Foreskin fibroblast (primary cell): ENCODE measurements at places on chromosomes 11 and 22.
A peak's percentile ranks its signal among the peaks of the same experiment; 100 is the strongest.

GRCh38 chr11:65445604-65446445 lies 23.2 kb downstream of the NEAT1 start:
- DNase-seq: peak; percentile 55

GRCh38 chr11:17864478-17864941 lies 129.9 kb downstream of the KCNC1 start:
- DNase-seq: no peak

- no peak for DNase-seq
Measured at GRCh38 chr11:47668665-47669064, 26.3 kb upstream of the MTCH2 start.

DNA sequence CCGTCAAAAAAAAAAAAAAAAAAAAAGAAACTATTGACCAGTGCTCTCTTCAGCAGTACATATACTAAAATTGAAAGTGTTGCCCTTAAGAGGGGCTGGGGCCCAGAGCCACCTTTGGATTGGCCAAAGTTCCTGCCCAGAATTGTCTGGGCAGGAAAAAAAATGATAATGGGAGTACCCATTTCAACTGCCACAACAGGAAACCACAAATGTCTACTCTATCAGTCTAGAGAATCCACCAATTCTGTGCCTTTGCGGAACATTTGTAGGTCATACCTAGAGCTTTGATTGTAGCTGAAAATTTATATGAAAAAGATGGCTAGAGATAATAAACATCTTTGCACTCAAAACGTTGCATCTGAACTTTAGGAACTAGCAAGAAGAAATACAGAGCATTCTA lies 69.4 kb downstream of the FAM76B start:
- no peak for DNase-seq

- no peak for DNase-seq
Measured at GRCh38 chr11:95835351-95835750, 45.1 kb downstream of the CEP57 start.

DNA sequence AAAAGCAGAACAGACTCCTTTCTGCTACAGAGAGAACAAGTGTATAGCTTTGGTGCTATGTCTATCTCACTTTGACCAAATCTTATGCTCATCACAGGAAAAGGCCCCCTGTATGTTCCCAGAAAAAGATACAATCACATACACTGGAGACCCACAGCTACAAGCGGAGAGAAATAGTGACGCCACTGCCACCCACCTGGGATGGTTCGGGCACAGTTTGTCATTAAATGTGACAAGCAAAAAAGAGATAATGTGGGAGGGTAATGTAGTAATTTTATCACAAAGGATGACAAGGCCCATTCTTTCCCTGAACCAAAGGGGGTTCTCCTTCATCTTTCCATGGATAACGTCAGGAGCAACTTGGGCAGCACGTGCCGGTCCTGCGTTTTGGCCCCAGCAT lies 32.0 kb downstream of the THOC5 start:
- no peak for DNase-seq

GRCh38 chr22:44357966-44358465 lies 45.3 kb upstream of the SHISAL1 start:
- DNase-seq: no peak

GRCh38 chr11:33110083-33110482 lies 51.2 kb downstream of the CSTF3 start:
- DNase-seq: no peak

DNA sequence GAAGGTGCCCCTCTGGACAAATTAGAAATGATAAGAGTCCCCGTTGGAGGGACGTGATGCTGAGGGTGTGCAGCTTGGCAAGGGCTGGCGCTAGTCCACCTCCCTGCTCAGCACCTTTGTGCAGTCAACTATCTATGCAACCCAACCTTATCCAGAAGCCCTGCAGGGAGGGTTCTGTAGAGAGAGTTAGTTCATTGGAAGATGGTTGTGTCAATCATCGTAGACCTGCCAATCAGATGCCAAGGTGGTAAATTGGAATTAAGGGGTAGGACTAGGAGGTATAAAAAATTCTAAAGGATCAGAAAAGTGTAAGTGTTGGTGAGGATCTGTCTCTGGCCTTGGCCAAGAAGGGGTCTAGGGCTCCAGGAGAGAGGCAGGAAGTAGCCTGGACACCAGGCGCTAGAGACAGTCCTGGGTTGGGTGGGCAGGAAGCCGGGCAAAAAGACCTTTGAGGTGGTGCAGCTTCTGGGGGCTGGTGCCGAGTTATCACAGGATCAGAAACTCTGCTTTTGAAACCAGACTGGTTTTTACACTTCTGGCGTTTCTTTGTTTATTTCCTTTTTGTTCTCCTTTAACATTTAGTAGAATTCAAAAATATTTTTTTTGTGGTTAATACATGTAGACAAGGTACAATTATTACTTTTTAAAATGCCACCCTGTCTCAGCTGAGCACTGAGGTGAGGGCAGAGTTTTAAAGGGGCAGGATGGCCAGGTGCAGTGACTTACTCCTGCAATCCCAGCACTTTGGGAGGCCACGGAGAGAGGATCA lies 1.6 kb downstream of the C1QTNF6 start:
- peak; percentile 70 for DNase-seq

- no peak for DNase-seq
Measured at GRCh38 chr22:46933040-46933930, 170.8 kb downstream of the TBC1D22A start.

- DNase-seq: peak; percentile 84
Measured at GRCh38 chr11:65386307-65387140, at the start of gene FRMD8. FRMD8 (plus strand) TSS chr11:65386637; CDS start chr11:65387037, 400 bp downstream.

DNA sequence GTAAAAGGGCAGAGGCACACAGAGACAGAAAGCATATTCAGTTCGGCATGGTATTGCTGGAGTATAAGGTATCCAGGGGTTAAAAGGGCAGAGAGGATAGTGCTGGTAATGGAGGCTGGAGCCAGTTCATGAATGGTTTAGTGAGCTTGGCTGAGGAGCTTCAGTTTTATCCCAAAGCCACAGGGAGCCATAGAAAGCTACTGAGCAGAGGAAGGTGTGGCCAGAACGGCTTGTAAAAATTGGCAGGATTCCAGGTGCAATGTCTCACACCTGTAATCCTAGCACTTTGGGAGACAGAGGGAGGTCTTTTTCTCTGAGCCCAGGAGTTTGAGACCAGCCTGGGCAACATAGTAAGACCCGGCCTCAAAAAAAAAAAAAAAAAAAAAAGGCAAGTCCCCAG lies 186.1 kb downstream of the MYO18B start:
- DNase-seq: no peak

DNA sequence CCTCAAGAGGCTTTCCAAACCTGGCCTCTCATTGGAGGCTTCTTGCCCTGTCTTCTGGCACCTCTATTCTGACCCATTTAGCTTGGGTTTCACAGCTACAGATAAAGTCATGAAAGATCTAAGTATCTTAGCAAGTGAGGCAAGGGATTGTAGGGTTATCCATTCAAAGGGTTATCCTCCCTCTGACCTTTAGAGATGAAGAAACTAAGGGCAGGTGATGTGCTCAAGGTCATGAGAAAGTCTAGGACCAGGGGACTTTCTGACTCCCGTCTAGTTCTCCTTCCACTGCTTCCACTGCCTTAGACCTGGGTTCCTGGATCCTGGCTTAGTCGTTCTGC lies 7.2 kb downstream of the PHOX2A start:
- DNase-seq: no peak

DNA sequence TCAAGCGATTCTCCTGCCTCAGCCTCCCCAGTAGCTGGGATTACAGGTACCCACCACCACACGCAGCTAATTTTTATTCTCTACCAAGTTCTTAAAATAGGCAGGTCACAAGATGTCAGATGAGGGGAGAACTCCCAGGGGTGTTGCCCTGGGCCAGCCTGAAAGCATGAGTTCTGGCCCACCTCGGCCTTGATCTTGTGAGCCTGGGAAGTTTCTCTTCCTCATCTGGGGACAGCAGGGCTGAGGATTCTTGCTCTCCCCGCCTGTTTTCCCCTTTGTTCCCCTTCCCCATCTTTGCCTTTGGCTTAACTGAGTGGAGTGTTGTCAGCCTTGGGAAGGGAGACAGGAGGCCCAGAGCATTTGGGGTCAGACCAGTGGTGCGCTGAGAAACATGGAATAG lies 3.5 kb downstream of the PDXP start:
- no peak for DNase-seq

DNA sequence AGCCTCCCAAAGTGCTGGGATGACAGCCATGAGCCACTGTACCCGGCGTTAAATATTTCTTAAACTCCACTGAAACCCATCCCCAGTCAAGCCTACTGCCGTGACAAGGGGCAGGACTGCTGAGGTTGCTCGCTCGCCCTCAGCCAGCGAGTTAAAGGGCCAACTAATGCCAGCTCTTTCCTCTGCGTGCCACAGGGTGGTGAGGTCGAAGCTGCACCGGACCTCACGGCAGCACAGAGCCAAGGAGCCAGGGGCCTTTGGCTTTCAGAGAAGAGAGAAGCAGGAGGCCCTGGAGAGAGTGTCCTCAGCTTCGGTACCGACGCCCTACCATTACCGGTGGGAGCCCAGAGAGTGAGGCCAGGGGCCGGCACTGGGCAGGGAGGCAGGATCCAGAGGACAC lies 12.8 kb downstream of the ARFGAP2 start:
- no peak for DNase-seq

GRCh38 chr11:36388071-36388470 lies 92.0 kb downstream of the PRR5L start:
- no peak for DNase-seq

DNA sequence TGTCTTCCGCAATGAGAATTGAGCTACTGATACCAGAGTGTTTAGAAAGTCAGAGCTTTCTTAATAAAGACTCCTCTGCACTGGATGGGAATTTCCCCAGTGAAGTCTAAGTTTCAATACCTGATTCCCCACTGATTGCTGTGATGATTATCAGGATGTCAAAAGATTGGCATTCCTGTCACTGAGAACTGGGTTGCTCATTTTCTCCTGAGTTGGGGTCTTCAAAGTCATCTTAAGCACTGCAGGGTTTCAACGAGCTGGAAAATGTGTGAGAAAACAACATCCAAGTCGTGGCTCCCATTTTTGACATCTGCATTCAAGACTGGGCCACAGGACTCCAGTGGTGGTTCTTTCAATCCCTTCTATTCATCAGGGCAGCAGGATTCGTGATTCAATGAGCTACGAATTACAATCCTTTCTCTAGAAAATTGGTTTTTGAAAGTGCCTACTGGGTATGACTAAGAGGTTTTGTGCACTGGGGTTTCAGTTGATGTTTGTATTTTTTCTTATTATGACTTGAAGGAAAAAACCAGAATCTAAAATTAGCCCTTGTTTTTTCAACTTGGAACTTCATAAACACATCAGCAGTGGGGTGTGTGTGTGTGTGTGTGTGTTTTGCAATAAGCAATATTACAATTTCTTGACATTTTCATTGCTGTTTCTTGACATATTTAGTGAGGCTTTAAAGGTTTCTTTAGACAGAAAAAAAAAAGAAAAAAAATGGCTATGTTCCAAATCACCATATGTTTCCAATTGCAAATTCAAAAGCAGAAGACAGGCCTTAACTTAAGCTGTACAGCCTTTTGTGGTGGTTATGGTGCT lies 233.0 kb downstream of the FAM76B start:
- peak; percentile 70 for DNase-seq

DNA sequence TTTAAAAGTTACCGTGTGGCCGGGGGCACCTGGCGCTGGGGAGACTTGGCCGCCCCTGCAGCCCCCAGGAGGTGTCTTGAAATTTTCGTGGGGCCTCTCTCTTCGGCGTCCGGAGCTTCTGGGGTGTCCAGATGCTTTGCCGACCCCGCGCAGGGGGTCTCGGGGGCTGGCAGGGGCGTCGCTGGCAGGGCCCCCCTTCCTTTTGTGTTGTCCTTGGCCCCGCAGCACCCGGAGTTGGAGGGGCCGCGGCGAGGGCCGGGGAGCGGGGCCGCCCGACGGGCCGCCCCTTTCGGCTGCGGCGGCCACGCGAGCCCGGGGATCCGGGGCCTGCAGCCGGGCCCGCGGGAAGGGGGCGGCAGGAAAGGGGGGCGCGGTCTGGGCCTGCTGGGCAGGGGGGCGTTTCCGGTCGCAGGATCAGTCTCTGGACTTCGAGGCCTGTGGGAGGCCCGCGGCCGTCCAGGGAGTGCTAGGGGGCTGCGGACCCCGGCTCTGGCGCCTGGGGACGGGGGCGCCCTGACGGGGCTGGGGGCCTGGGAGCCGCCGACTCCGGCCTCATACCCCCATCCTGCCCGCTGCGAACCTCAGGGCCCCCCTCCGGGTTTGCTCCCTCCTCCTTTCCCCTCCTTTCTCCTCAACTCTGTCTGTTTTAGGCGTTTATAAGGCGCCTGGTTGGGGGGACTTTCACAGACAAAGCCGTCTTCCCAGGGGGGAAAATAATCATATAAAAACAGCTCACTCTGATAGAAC lies 869 bp downstream of the ZC3H7B start:
- DNase-seq: peak; percentile 29

- DNase-seq: peak; percentile 88
Measured at GRCh38 chr11:108929241-108929640, 264.4 kb downstream of the DDX10 start.

GRCh38 chr11:7672276-7672959 lies 882 bp downstream of the CYB5R2 start:
- DNase-seq: peak; percentile 13

DNA sequence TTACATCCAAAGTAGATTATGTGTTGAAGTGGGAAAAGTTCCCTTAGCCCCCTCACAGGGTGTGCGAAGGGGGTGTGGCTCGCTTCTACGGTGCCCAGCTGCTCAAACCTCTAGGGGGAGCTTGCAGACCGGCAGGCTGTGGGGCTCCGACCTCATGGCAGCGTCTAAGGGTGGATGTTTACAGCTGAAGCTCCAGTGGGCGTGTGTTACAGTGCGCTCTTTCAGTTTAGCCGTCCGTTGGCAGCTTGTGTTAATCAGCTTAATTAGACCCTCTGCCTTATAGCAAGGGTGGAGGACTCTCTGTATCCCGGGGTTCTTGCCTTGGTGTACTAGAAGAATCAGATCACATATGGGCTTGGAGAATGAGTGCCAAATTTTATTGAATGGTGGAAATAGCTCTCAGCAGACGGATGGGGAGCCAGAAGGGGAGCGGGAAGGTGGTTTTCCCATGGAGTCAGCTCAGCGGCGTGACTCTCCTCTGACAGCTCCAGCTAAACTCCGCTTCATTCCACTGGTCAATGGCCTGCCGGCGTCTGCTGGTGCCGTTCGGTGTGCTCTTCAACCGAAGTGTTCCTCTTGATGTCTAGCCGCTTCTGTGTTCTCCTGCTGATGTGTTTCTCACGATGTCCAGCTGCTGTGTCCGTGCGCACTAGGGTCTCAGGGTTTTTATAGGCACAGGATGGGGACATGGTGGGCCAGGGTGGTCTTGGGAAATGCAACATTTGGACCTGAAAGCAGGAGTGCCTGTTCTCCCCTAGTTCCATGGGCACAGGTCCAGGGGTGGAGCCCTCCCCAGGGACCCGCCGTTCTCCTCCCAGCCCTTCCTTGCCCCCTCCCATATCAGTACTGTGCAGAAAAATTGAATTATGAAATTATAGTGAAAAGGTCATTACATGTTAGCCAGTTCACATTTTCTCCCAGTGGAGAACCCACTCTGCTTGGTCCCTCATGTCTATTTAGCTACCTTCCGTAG lies 28.6 kb upstream of the OR10G7 start:
- DNase-seq: peak; percentile 41
